Naive thymus-derived CD4-positive, alpha-beta T cell (primary cell): ENCODE measurements at places on chromosomes 1 and 21. TPM values are rescaled to one million over a fixed set of nuclear protein-coding genes. Genes with fewer than 3 reads are reported as not detected.

Gene OR2W3
- polyA plus RNA-seq = not detected

Gene SMCP
- polyA plus RNA-seq = not detected

Gene KRTAP19-3
- polyA plus RNA-seq = not detected

Gene HOOK1
- 28.9 TPM for polyA plus RNA-seq

Gene UTP25
- 3.2 TPM for polyA plus RNA-seq

Gene FAM110D
- polyA plus RNA-seq = not detected

Gene HES3
- polyA plus RNA-seq = not detected

Gene OR10J5
- polyA plus RNA-seq = not detected

Gene COL6A2
- polyA plus RNA-seq = 4.4 TPM

Gene TAF12
- 41.8 TPM for polyA plus RNA-seq

Gene SLC9A1
- polyA plus RNA-seq = 7.1 TPM

Gene ERVH48-1
- 1.2 TPM for polyA plus RNA-seq

Gene CR1L
- polyA plus RNA-seq = not detected

Gene TCP10L
- polyA plus RNA-seq = 1.4 TPM

Gene UBASH3A
- 99.3 TPM for polyA plus RNA-seq

Gene C1QA
- not detected for polyA plus RNA-seq

Gene RYR2
- polyA plus RNA-seq = not detected

Gene THEM5
- not detected for polyA plus RNA-seq

Gene PTGS2
- polyA plus RNA-seq = not detected

Gene PKLR
- not detected for polyA plus RNA-seq

Gene SRGAP2B
- 0.85 TPM for polyA plus RNA-seq

Gene NBPF4
- not detected for polyA plus RNA-seq

Gene KLHDC8A
- not detected for polyA plus RNA-seq

Gene SLFNL1
- polyA plus RNA-seq = 0.69 TPM

Gene FAM151A
- not detected for polyA plus RNA-seq

Gene MPL
- not detected for polyA plus RNA-seq

Gene ZNF683
- polyA plus RNA-seq = not detected

Gene SPATA17
- polyA plus RNA-seq = not detected

Gene LCA5L
- polyA plus RNA-seq = 0.24 TPM

Gene KRTAP12-2
- not detected for polyA plus RNA-seq

Gene TYW3
- polyA plus RNA-seq = 9.6 TPM

Gene PLPP3
- not detected for polyA plus RNA-seq

Gene SLAMF6
- polyA plus RNA-seq = 62.6 TPM

Gene TMEM82
- not detected for polyA plus RNA-seq

Gene PROX1
- not detected for polyA plus RNA-seq

Gene SERINC2
- polyA plus RNA-seq = not detected

Gene CFAP107
- not detected for polyA plus RNA-seq

Gene RPTN
- not detected for polyA plus RNA-seq

Gene FCRL1
- polyA plus RNA-seq = 0.33 TPM

Gene FAM78B
- not detected for polyA plus RNA-seq

Gene TDRKH
- 18.7 TPM for polyA plus RNA-seq

Gene RAB42
- polyA plus RNA-seq = not detected

Gene TRIM63
- not detected for polyA plus RNA-seq

Gene ODF2L
- 22.8 TPM for polyA plus RNA-seq

Gene GJB5
- not detected for polyA plus RNA-seq
